LNCaP clone FGC (cell line): ENCODE measurements at places on chromosomes 13 and 19.

GRCh38 chr13:41325752-41326151, 14.7 kb downstream of the NAA16 start:
- no peak for DNase-seq

- no peak for DNase-seq
Observed at GRCh38 chr19:11626252-11626651, 29.0 kb downstream of the ZNF627 start.

DNA sequence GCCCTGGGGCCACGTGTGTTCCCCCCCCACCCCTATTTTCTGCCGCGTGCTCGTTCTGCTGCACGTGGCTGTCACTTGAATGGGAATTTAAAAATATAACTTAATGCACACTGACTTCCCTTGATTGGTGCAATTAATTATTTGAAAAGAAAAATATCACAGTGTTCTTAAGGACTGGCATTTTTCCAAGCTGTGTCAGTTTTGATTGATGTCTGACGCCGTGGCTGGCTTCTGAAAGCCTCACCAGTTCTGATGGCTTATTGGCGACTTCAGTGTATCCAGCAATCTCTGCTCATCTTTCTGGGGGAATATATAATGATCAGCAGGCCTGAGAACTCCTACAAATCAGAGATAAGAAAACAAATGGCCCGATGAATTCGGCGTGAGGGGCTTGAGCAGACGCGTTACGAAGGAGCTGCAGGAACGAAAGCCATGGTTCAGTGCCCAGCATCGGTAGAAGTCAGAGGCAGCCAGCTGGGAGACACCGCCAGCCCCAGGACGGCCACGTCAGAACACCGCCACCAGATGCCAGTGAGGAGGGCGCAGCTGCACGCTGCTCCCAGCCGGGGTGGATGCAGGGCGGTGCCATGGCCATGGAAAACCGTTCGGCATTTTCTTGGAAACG, 111.2 kb downstream of the KDM4B start:
- DNase-seq: no peak

DNA sequence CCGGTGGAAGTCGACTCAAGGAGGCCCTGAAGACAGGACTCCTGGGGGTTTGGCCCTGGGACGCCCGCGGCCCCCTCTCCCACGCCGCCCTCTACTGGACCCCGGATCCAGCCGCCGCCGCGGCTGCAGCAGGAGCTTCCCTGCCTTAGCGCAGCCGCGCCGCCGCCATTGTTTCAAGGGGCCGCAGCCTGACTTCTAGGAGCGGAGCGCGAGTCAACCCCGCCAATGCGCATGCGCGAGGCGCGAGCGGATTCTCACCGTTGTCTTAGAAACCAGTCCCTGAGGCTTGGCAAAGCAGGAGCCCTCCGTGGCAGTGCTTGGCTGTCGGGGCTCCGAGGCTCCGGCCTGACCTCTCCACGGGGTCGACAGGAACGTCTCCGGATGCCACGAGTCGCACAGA, 19.1 kb upstream of the ZNF420 start:
- no peak for DNase-seq
